ENCODE measurements at places on chromosomes 3 and 15.
A peak's percentile ranks its signal among the peaks of the same experiment; 100 is the strongest.

- DNase-seq, result no peak
Measured at GRCh38 chr3:69091389-69092029, 6.8 kb downstream of the ARL6IP5 start.

GRCh38 chr3:133476971-133477375 is 77.1 kb downstream of the BFSP2 start:
- no peak for DNase-seq

DNA sequence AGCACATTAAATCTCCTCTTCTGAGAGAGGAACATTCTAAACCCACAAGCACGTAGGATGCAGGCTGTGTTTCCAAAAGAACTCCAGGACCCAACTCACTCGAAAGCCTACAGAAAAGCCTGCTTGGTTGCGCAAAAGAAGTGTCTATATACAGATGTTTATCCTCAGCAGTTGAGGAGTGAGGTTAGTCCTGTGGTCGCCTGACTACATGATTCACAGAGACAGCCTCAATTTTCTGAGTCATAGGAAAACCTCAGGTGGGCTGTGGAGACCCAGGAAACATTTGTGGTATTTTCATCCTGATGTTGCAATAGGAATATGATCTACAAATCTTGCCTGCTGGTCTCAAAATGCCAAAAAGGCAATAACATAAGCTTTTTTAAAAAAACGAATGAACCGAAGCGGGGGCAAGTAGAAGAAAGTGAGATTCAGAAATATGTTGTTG is 183.8 kb upstream of the THRB start:
- DNase-seq, result peak; percentile 45

DNA sequence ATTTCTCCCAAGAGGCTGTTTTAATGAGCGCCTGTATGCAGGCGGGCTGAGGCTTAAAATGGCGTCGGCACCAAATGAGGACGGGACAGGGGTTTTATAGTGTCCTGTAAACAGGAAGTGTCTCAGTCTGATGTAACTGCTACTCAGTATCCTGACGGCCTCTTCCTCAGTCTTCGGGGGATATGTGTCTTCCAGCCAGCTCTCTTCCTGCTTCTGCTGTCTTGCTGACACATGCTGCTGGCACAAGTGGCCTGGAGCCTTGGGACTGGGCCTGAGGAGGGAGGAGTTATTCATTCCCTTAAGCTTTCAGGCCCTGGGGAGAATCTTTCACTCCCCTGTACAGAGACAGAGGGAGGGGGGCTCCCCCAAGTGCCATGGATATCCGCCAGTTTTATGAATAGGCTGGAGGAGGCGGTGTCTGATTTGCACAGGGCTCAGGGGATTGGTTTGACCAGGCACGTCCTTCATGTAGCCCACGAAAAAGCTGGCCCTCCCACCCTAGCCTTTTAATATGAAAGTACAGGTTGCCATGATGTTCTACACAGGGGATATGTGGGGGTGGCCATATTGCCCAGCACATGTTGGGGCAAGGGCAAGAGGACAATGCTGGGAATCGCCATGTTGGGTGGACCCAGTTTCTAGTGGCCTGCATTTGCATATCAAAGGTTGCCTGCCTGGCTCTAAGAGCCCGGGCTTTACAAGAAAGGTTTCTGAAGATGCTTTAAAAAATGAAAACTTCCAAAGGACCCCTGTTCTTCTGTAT is 19.9 kb downstream of the NDUFB4 start:
- no peak for DNase-seq

- DNase-seq, result no peak
Measured at GRCh38 chr15:61137105-61137792, 91.9 kb downstream of the RORA start.

DNA sequence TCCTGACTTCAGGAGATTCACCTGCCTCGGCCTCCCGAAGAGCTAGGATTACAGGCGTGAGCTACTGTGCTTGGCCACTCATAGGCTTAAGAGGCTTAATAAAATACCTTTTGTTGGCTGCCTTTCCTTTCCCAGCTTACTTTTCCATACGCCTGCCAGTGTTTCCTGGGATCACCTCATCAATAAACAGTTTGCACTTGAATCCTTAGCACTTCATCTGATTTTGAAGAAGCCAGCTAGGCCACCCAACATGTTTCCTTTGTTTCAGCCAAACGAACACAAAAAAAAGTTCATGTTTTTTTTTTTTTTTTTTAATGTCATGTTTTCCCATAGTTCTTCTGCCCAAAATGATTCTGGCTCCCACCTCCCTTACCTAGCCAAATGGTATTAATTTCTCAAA is 92.3 kb downstream of the RAP2B start:
- no peak for DNase-seq

GRCh38 chr3:8497582-8497981 is 4.0 kb upstream of the LMCD1 start:
- DNase-seq, result no peak

GRCh38 chr3:141737678-141738021 is 448 bp upstream of the RNF7 start:
- no peak for DNase-seq

DNA sequence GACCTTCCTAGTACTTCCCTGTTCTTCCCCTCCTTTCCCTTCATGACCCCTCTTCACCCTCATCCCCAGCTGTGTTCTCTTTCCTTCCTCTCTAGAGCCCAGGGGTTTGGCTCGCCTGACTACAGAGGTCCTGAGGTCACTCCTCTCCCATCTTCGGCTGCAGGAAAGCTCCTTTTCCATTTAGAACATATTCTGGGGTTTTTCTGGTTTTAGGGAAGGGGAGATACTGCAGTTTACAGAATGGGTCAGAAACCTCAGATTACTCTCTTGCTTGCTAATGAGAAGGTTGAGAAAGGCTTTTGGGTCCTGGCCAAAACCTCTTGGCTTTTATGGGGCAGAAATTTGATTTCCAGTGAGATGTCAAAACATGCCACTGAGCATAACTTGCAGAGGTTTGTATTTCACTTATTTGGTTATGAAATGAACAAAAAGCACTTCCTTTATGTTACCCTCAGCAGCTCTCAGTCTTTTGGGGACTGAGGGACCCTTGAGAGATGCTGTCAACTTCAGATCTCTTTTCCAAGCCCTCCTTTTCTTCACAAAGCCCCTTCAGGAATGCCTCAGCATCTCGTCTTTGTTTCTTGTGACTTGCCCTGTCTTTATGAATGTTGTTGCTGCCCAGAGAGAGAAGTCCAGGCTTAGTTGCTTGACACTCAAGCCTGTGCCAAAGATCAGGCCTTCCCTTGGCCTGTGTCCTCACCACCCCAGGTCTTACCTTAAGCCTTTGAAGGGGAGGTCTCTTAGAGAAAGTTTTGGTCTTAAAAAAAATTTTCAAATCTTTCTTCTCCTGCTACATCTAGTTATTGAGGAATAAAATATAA is 121.7 kb upstream of the TPM1 start:
- DNase-seq, result peak; percentile 15

Measured in HL-60 (cell line).